ENCODE measurements at places on chromosomes 11 and 22. TPM values are rescaled to one million over a fixed set of nuclear protein-coding genes. Genes with fewer than 3 reads are reported as not detected.

The PYGM gene
- 291 TPM for total RNA-seq

The GGTLC2 gene
- total RNA-seq: not detected

The KCNJ4 gene
- total RNA-seq: not detected

The VPREB1 gene
- not detected for total RNA-seq

The NPTXR gene
- 1.6 TPM for total RNA-seq

The RAB38 gene
- 1.6 TPM for total RNA-seq

The APOA5 gene
- total RNA-seq: not detected

The SLC29A2 gene
- 4.2 TPM for total RNA-seq

The GPR137 gene
- total RNA-seq: 6.3 TPM

The HTR3A gene
- not detected for total RNA-seq

The CD6 gene
- total RNA-seq: under 0.01 TPM

The OR52N4 gene
- total RNA-seq: not detected

The TMEM41B gene
- 23.0 TPM for total RNA-seq

The KLHL35 gene
- total RNA-seq: 4.7 TPM

The ALX4 gene
- 2.1 TPM for total RNA-seq

The TMEM45B gene
- total RNA-seq: not detected

The CSNK2A3 gene
- total RNA-seq: 0.52 TPM

The PIWIL4 gene
- total RNA-seq: 8.9 TPM

The RRM1 gene
- 58.5 TPM for total RNA-seq

The ACTN3 gene
- 156 TPM for total RNA-seq

The CYB5R2 gene
- 2.6 TPM for total RNA-seq

The UBQLNL gene
- total RNA-seq: under 0.01 TPM

The OR2D2 gene
- not detected for total RNA-seq

The UPB1 gene
- 0.52 TPM for total RNA-seq

The NAALAD2 gene
- total RNA-seq: 4.2 TPM

The TREH gene
- total RNA-seq: 0.52 TPM

The BATF2 gene
- total RNA-seq: 0.52 TPM

The YPEL4 gene
- total RNA-seq: 0.52 TPM

The OR4A15 gene
- total RNA-seq: not detected

The SCO2 gene
- 0.52 TPM for total RNA-seq

The MYO18B gene
- 144 TPM for total RNA-seq

The CREB3L1 gene
- total RNA-seq: 12.5 TPM

The OR56A1 gene
- under 0.01 TPM for total RNA-seq

The SULT4A1 gene
- under 0.01 TPM for total RNA-seq

The ZNF280B gene
- 1.6 TPM for total RNA-seq

The ST14 gene
- 0.52 TPM for total RNA-seq

The OR9Q1 gene
- total RNA-seq: not detected

The PTS gene
- total RNA-seq: 13.0 TPM

The PTPRJ gene
- total RNA-seq: 6.3 TPM

The POU2AF2 gene
- total RNA-seq: not detected

The ARHGEF17 gene
- 19.3 TPM for total RNA-seq

The CDC42EP2 gene
- total RNA-seq: 19.3 TPM

The OSBPL5 gene
- total RNA-seq: 19.3 TPM

The USP2 gene
- 8.9 TPM for total RNA-seq

The SF3A1 gene
- 18.8 TPM for total RNA-seq

The RASGRP2 gene
- total RNA-seq: 12.0 TPM

The ENTHD1 gene
- not detected for total RNA-seq

The TRPM5 gene
- total RNA-seq: under 0.01 TPM

The TRIM34 gene
- total RNA-seq: 6.8 TPM

The ADAMTS15 gene
- 15.7 TPM for total RNA-seq

The RANGAP1 gene
- total RNA-seq: 10.4 TPM

The CNGA4 gene
- not detected for total RNA-seq

The FAM83F gene
- total RNA-seq: under 0.01 TPM

The PACS1 gene
- 13.6 TPM for total RNA-seq

The NKAPD1 gene
- total RNA-seq: 16.7 TPM

The PANX3 gene
- not detected for total RNA-seq

Measured in skeletal muscle tissue (tissue), 5 donors.